ENCODE measurements at places on chromosomes 1 and 21. TPM values are rescaled to one million over a fixed set of nuclear protein-coding genes. Genes with fewer than 3 reads are reported as not detected.
A peak's percentile ranks its signal among the peaks of the same experiment; 100 is the strongest.

The S100A14 gene
- total RNA-seq: 0.33 TPM

GRCh38 chr1:246607462-246607861 is 41.2 kb downstream of the CNST start:
- H3K27me3 ChIP-seq: no peaks in the 10 kb centered on the region
- DNase-seq: no peak
- no peak overlapping the region for H3K27ac ChIP-seq
- H3K4me1 ChIP-seq: peaks cover 5% of the 10 kb centered on the region
- H3K4me3 ChIP-seq: no peak overlapping the region
- no peaks in the 10 kb centered on the region for H3K36me3 ChIP-seq

The LCE1A gene
- not detected for total RNA-seq

DNA sequence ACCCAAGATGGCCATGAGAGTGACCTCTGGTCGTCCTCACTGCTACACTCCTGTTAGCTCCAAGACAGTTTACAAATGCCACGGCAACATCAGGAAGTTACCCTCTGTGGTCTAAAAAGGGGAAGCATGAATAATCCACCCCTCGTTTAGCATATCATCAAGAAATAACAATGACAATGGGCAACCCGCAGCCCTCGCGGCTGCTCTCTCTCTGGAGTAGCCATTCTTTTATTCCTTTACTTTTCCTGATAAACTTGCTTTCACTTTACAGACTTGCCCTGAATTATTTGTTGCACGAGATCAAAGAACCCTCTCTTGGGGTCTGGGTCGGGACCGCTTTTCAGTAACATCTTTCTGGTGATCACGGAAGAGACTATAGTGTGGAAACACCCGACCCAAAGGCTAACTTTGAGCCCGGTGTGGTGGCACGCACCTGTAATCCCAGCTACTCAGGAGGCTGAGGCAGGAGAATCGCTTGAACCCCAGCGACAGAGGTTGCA is 19.8 kb upstream of the COX20 start:
- no peak for DNase-seq
- no peak overlapping the region for H3K4me3 ChIP-seq
- no peaks in the 10 kb centered on the region for H3K4me1 ChIP-seq
- H3K27me3 ChIP-seq: no peaks in the 10 kb centered on the region

GRCh38 chr1:211382714-211383480 is 56.3 kb downstream of the TRAF5 start:
- H3K27ac ChIP-seq: peak overlapping the region; percentile 99
- DNase-seq: peak; percentile 94

Data from fibroblast of lung (primary cell).